ENCODE measurements at places on chromosomes 12 and 14.

GRCh38 chr14:48738186-48738925, 847.8 kb downstream of the RPS29 start:
- DNase-seq: no peak

GRCh38 chr12:68263366-68263765, 10.0 kb upstream of the IL22 start:
- DNase-seq: peak; percentile 48

- DNase-seq: peak; percentile 66
Observed at GRCh38 chr12:27610374-27610773, 85.9 kb upstream of the REP15 start.

DNA sequence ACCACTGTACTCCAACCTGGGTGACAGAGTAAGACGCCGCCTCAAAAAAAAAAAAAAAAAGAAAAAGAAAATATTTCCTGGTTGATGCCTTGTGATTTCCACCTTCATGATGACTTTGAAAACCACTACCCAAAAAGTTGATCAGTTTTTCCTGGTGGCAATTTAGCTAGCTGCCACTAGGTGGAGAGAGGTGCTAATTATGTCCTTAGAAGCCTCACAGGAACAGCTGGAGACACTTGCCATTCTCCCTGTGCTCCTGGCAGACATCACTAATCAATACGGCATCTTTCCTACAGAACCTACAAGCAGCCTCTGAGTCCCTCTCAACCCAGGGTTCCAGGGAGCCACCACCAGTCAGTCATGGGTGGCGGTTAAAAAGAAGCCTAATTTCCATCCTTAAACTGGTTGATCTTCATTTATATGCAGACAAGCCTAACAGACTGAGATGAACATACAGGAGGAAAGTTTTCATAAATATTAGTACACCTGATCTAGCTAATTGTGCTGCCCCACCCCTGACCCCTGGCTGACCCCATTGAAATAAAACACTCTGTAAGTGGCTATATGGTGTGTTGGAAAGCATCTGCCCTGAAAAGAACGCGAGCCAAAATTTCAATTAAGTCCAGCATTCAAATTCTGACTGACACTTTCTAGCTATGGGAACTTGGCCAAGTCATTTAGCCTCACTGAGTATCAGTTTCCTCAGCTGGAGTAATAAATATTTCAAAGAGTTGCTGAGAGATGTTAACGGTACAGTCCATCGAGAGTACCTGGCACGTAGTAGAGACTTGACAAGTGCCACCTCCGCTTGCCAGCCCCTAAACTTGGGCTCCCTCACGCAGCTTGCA, 6.2 kb upstream of the OAS1 start:
- peak; percentile 21 for DNase-seq

DNA sequence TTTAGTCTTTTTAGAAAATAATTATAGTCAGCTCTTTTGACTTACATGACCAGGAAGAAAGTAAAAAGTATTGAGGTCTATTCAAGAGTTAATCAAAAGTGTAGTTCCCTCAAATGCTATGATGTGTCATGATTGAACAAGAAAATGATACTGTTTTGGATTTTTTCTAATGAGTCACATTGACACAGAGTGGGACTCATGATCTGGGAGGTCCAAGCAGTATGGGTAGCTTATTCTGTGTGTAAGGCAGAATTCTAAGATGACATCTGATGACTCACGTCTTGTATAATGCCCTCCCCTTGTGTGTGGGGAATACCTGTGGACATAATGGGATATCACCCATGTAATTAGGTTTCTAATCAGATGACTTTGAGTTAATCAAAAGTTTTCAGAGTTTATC, 178.1 kb upstream of the DDHD1 start:
- peak; percentile 86 for DNase-seq

DNA sequence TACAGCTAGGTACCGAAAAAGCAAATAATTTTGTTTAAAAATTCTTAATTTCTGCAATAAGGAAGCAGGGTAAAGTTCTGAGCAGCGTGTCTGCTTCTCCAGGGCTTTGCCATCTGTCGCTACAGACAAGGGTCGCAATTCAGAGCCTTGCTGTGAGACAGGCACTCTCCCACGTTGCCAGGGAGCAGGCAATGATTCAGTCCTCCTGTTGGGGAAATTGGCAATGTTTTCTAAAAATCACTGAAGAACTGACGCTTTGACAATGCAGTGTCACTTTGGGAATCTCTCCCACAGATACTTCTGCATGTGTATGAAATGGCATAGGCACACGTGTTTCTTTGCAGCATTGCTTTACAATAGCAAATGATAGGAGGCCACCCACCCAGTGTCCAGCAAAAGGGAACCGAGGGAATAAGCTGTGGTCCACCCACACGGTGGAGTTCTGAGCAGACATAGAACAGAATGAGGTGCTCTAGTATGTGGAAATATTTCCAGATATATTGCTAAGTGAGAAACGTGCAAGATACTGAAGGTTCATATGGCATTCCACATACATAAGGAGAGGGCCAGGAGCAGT, 16.0 kb upstream of the HIP1R start:
- DNase-seq: no peak

GRCh38 chr12:46266382-46266791, 2.5 kb downstream of the SLC38A1 start:
- DNase-seq: peak; percentile 52

GRCh38 chr14:64126548-64126947, 167.6 kb downstream of the ESR2 start:
- DNase-seq: no peak

DNA sequence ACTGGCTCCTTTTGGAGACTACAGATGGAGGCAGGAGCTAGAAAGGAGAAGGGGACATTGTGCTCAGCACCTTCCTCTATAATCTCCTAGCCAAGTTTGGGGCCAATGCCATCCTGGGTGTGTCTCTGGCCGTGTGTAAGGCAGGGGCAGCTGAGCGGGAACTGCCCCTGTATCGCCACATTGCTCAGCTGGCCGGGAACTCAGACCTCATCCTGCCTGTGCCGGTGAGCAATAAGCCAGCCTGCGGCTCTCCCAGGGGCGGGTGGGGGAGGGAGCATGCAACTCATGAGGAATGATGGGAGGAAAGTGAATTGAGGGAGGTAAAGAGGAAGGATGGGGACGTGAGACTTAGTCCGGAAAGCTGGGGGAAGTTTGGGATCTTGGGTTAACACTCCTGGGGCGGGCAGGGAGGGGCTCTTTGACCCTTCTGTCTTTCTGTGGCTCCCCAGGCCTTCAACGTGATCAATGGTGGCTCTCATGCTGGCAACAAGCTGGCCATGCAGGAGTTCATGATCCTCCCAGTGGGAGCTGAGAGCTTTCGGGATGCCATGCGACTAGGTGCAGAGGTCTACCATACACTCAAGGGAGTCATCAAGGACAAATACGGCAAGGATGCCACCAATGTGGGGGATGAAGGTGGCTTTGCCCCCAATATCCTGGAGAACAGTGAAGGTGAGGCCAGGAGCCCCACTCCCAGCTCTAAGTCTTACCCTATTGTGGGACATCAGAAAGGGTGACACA, 3.3 kb downstream of the ENO2 start:
- peak; percentile 53 for DNase-seq

DNA sequence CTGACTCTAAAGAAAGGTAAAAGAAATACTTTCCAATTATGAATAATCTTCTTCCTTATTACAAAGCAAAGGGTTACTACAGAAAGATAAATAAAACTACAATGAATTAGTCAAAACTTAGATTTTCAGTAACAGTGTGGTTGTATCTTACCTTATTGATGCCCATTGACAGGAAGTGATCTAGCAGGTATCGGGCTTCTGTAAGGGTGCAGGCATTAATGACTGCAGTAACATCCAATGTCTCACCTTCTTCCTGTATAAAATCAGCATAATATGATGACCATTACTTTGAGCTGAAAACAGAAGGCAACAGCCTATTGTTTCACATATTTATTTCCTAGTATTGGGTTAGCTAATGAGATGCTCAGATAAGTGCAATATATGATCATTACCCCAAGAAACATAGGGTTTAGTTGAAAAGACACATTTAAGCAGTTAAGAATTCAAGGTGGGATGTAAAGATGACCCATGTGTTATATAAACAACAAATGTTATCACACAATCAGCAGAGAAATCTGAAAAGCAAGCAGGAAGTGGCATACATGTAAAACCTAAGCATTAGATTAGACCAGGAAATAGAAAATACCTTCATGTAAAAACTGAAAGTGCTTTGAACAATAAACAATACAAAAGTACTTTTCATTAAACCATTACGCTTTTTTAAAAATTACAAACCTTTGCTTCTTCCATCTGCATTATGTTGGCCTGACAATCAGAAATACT, 111.2 kb downstream of the KIF21A start:
- no peak for DNase-seq

DNA sequence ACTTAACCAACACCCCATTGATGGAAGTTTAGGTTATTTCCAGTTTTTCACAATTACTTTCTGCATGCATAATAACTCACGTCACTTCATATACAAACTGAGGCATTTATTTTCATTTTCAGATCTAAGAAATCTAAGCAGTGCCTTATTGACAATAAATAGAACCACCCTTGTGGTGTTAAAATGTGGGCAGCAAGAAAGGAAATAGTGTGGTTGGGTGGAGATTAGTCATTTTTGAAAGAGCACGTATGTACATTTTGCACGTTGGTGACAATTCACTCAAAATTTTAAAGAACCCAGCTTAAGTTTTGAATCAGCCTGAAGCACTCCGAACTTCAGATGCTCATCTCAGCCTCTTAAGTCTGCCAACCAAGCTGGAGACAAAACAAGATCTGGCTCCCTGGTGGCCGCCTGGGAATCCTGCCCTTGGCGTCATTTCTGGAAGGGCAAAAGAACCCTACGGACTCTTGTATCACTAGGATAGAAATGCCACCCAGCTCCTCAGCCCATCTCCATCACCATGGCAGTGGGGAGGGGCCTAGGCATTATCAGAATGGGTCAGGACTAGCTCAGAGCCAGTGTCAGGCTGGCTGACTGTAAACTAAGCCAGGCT, 89.5 kb upstream of the BCL2L14 start:
- peak; percentile 72 for DNase-seq

- no peak for DNase-seq
Observed at GRCh38 chr12:50086148-50086547, 1.0 kb downstream of the SMARCD1 start.

DNA sequence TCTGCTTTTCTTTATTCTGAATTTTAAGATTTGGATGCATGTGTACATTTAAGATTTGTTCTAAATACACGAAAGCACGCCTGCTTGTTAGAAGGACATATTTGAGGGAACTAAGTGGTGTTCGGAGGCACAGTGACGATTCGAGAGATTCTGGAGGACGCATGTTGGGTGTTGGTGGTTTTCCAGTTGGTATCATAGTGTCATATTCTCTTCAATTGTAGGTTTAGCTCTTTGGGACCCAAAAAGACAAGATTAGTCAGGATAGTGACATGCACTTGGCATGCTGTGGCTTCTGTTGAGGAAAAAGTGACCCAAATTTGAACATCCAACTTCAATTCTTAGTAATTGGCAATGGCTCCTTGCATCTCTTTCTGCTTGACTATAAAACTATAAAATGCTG, 30.1 kb downstream of the PRKCH start:
- DNase-seq: no peak

DNA sequence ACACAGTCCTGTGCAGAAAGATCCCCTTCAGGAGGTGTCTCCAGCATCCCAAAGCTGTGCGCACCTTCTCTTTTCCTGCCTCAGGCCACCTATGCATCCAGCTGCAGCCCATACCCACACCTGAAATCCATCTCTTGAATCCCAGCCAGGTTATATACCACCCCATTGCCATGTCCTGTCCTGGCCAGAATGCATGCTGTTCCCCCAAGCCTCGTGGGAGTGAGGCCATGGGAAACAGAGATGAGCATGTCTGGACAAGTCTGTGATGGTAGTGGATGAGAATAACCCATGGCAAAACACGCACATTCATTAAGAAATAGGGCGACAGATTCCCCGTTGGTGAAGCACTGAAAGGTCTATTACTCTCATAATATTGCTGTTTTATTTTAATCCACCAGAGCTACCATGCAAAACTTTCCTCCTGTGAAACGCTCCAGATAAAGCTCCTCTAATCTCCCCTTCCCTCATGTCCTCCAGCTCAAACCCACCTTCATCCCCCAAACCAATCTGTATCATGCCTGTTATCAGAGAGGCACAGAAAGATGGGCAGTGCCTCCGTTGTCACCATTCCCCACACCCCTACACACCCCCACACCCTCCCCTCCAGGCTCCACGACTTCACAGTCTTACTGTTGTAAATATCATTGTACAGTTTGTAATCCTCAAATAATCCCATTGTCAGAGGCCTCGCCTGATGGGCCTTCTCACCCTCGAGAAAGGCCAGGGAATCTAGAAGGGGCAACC, 97.5 kb upstream of the FKBP4 start:
- DNase-seq: no peak

- peak; percentile 75 for DNase-seq
Observed at GRCh38 chr12:104974626-104975290, 11.4 kb upstream of the NOPCHAP1 start.

DNA sequence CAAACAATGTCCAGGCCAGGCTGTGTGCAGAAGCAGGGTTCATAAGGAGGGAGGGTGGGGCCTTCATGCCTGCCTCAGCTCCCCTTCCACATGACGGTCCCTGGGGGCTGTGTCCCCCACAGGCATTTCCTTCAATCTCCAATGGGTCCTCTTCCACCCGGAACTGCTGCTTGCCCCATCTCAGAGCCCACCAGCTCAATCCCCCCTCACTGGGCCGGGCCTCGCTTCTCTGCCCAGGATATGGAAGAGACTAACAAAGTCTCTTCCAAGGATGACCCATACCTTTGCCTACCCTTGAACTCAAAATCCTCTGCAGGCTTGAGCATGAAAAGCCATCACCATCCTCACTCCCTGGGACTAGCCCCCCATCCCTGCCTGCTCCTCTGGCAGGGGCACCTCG, 28.4 kb upstream of the FAM181A start:
- DNase-seq: no peak

DNA sequence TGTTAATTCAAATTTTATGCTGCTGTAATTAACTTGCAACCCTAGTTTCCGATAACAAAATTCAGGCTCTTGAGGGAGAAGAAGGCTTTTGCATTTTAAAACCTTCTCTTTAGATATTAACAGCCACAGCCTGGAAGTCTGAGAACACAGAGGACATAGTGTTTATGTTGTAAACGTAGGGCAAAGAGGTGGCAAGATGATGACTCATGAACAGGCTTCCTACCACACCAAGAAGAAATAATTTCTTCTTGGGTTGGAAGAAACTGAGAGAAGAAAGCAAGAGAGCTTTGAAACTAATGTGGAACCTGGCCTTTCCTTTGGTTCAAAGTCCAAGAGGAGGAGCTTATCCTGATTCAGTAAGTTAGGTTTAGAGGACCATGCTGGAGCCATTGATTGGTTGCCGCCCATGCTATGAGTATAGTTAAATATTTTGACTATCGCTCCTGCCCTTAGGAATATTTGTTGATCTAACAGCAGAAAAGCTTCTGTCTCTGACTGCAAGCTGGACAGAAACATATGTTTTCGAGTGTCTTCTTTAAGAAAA, 31.8 kb downstream of the CCDC198 start:
- no peak for DNase-seq

- DNase-seq: no peak
Observed at GRCh38 chr12:126160912-126161311, 1095.7 kb downstream of the AACS start.

GRCh38 chr14:74405663-74406062, 20.3 kb downstream of the SYNDIG1L start:
- no peak for DNase-seq
